Activated naive CD4-positive, alpha-beta T cell treated with anti-CD3 and anti-CD28 coated beads, Interleukin-2, amount 10 ng/mL, durations not matched to agents 5 hours and 36 hours (primary cell): ENCODE measurements at places on chromosomes 3 and 15. TPM values are rescaled to one million over a fixed set of nuclear protein-coding genes. Genes with fewer than 3 reads are reported as not detected.

CPLX3 gene
- 0.12 TPM for total RNA-seq

LHFPL4 gene
- total RNA-seq, result not detected

DALRD3 gene
- 25.8 TPM for total RNA-seq

TOP2B gene
- total RNA-seq, result 123 TPM

FBXL2 gene
- not detected for total RNA-seq

CADPS gene
- total RNA-seq, result not detected
